ENCODE measurements at places on chromosomes 6 and 20.

DNA sequence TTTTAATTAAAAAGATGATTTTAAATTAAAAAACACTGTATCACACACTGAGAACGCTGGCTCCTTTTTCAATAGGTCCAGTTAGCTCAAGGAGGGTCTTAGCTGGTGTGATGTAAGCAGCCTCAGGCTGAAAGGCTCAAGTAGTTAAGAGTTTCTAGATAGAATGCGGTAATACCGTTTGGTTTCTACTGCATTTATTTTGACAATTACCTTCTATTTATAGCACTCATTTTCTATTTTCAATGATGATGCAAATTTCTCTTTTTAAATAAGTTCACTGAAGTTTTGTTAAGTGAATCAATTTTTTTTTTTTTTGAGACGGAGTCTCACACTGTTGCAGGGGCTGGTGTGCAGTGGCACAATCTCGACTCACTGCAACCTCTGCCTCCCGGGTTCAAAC, 87.1 kb downstream of the PREX1 start:
- DNase-seq, result no peak

GRCh38 chr20:20791664-20792568, 79.5 kb upstream of the RALGAPA2 start:
- no peak for DNase-seq

GRCh38 chr6:140850438-140850837, 1282.3 kb upstream of the GJE1 start:
- peak; percentile 4 for DNase-seq

DNA sequence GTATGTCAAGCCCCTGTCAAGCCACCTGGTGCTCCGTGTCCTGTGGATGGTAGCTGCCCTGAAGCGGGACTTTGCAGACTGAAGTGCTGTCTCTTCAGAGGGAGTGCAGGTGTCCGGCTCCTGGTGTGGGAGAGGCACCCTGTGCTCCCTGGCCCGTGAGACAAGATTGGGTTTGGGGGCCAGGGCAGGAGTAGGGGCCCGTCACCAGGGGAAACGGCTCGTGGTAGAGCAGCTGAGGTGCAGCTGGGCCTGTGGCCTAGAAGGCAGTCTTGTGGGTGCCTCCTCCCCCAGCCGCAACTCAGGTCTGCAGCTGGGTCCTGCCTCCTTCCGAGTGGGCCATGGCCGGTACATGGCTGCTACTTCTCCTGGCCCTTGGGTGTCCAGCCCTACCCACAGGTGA, at the start of gene PTCRA:
Gene PTCRA, plus strand, starts transcription at position 322 of the 400 bp plus-strand sequence. Its CDS starts 17 bp downstream, at position 339.
- no peak for DNase-seq

GRCh38 chr6:83849127-83849526, 4.0 kb upstream of the RIPPLY2 start:
- DNase-seq, result no peak

- DNase-seq, result no peak
Measured at GRCh38 chr20:64240243-64241015, 15.1 kb upstream of the PCMTD2 start.

- DNase-seq, result no peak
Measured at GRCh38 chr20:44993343-44993742, 27.0 kb downstream of the STK4 start.

DNA sequence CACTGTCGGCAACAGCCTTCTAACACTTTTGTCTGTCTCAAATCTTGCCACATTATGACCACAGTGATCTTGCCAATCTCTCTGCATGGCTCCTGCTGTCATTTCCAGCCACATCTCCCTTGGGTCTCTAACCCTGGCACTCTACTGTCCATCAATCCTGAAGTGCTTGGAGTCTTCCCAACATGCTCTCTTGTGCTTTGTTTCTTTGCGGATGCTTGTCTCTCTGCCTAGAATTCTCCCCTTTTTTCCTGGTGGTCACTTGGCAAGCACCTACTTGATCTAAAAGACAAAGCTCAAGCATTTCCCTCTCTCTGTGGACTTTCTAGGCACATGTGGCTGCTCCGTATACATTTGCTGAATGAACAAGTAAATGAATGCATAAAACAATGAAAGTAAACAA, 290.7 kb upstream of the MAP3K7 start:
- no peak for DNase-seq

DNA sequence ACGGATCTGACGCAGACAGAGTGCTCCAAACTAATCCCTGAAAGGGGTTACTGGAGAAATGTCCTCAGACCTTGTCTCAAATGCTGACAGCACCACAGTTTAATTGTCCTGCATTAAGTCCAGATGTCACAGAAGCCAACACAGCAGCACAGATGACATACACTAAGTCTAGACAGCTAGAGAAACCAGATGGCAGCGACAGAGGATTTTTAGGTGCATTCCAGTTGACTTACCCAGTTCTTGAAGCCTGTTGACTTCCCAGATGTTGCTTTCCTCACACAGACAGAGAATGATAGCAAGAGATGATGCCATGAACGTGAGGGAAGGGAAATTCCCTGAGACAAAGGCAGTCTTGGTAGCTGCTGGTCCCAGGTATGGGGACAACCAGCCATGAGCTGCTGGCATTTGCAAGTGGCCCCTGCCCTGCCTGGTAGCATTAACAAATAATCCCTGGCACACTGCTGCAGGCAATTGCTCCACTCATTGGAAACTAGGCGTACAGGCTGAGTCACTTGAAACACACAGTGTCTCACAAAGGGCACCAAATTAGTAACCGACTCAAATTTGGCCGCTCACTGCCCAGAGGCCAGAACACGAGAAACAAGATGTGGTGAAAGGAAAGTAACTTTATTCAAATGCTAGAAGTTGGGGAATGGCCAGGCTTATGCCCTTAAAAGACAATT, 52.2 kb downstream of the ADGB start:
- DNase-seq, result peak; percentile 61

GRCh38 chr6:147222160-147222838, 18.1 kb downstream of the STXBP5 start:
- DNase-seq, result peak; percentile 32

DNA sequence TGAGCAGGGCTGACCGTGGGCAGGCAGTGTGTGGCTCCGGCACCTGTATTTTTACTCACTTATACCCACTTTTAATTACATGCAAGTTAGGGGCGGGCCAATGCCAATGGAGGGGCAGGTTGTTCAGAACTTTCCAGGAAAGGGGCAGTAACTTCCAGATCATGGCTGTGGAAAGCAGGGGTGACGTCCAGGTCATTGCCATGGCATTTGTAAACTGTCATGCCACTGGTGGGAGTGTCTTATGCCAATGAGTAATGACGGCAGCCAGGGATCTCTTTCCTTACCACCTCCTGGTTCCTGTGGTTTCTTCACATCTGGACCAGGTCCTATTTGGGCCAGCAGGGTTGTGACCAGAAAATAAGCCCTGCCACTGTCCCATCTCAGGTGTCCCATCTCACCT, 258.7 kb downstream of the THBS2 start:
- no peak for DNase-seq

- DNase-seq, result no peak
Measured at GRCh38 chr20:4604580-4604979, 117.1 kb upstream of the PRND start.

GRCh38 chr6:144898052-144898689, 613.0 kb downstream of the UTRN start:
- peak; percentile 27 for DNase-seq

GRCh38 chr6:155830531-155830930, 374.9 kb upstream of the NOX3 start:
- no peak for DNase-seq

Data from AG08395 (cell line).